ENCODE measurements at places on chromosomes 4 and X.

GRCh38 chr4:169147191-169147590 lies 123.6 kb downstream of the SH3RF1 start:
- no peak for DNase-seq

DNA sequence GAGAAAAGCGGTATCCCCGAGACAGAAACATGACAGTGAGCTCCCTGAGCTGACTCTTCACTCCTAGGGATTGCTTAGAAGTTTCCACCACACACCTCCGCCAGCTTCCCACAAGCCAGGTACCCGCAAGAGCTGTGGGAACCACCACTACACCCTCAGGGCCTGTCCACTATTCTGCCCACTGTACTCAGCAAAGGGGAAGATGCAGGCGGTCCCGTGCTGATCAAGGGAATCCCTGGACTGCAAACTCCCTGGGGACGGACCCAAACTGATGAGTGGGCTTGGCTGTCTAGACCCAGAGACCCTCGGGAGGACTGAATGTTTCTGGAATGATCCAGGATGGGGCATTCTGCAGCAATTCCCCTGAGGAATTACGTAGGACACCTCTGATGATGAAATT lies 30.2 kb downstream of the REELD1 start:
- DNase-seq: no peak

GRCh38 chr4:22460266-22460665 lies 55.6 kb downstream of the ADGRA3 start:
- DNase-seq: no peak

DNA sequence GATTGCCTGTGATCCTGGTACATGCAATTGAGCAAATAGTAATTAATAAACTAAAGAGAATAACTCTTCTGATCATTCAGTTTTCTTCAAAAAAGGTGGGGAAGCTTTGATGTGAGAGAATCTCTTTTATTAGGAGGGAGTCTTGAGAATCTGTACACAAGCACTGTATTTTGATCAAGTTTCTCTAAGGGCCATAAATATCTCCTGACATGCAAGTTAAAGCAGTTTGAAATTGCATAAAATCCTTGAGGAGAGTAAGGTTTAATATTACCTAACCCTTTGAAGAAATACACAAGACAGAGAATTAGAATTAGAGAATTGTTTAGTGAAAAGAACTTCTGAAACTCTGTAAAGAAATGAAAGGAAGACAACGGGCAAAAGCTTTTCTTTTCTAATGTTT lies 326.9 kb downstream of the FAT4 start:
- DNase-seq: no peak

All from activated CD4-positive, alpha-beta memory T cell treated with anti-CD3 and anti-CD28 coated beads, Interleukin-2, amount 10 ng/mL, durations not matched to agents 7 days and 5 days (primary cell).